ENCODE measurements at places on chromosomes 2 and 18.

DNA sequence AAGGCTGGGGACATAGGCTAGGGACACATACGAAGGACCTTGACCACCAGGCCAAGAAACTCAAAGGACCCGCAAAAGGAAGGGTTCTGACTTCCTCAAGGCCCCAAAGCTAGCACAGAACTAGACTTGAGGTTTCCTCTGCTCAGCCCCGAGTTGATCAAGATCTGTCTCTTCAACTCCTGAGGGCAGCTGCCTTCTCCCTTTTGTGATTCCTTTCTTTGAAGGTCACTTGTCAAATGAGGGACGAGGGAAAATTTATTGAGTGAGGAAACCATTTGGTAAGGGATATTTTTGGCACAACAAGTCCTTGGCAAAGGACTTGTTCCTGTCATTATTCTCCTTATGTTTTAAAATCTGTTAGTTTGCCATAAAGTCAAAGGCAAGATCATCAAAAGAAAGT, 12.3 kb upstream of the ROCK2 start:
- DNase-seq = no peak

GRCh38 chr2:240963868-240964703, 34.3 kb upstream of the SNED1 start:
- peak; percentile 11 for DNase-seq

DNA sequence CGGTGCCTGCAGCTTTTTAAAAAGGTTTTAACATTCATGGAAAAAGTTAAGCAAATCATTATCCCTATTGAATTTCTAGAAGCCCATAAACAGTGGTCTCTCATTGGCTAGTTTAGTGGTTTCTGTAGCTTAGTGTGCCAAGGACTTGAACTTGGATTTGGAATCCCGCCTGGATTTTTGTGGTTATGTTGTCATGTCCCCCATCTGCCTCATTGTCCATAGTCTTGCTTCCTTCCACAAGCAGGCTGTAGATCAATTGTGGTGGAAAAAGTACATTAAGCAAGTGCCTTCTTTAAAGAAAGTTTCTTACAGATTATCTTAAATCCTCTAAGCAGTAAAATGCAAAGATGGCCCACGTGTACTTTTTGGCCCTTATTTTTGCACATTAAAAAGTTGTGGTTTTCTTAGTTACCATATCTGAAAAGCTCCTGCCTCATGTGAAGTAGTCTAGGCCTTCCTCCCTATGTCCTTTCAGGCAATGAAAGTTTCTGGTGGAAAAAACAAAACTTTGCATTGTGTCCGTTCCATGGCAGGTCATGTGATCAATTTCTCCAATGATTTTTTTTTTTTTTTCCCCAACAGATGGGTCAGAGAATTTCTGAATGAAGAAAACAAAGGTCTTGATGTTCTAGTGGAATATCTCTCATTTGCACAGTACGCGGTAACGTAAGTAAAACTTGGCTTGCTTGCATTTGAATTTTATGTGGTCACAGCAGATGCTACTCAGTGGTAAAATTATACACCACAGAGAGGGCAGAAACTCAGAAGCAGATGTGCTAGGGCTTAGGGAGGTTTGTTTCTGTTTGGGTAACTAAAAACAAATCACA, 158.9 kb downstream of the PRPF40A start:
- peak; percentile 83 for DNase-seq

GRCh38 chr2:236176417-236176816, 8.2 kb upstream of the GBX2 start:
- DNase-seq = no peak

GRCh38 chr2:47092465-47092864, 62.6 kb downstream of the STPG4 start:
- no peak for DNase-seq

GRCh38 chr2:201263779-201264178, 3.4 kb downstream of the CASP8 start:
- no peak for DNase-seq

GRCh38 chr2:85741833-85742455, 11.8 kb upstream of the ATOH8 start:
- peak; percentile 89 for DNase-seq

DNA sequence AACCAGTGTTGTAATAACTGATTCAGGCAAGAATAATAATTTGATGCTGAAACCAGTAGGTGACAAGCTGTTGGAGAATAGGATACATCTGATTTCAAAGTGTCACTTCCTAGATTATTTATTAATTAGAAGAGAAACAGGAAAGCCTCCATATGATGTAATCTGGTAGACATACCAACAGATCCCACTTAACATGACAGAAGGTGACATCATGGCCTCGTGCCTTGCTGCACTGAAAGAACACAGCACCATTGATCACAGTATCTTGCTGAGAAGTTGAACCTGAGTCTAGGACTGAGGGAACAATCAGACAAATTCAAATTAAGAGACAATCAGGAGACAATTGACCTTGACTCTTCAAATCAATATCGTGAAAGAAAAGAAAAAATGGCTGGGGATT, 131.6 kb upstream of the DLGAP1 start:
- DNase-seq = no peak

- DNase-seq = no peak
Measured at GRCh38 chr18:8095947-8096570, 513.2 kb upstream of the RAB12 start.

GRCh38 chr2:174035117-174035635, 70.0 kb upstream of the SP3 start:
- DNase-seq = no peak

DNA sequence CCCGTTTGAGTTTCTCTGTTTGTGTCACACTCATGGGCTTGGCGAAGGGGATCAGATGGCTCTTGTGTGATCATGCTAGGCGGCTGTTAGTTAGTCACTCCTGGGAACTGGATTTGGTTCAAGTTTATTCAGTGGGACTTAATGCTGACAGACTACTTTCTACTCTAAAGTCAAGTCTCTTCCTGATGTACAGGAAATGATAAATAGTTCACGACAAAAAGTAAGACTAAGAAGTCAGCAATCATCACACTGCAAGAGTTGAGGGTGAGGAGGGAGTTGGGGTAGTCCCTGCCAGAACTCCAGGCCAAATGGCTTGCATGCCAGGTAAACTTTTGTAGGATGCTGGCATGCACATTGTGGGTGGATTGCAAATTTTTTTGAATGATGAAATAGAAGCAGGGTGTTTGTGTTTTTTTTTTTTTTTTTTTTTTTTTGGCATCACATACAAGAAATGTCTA, 25.1 kb upstream of the CCL20 start:
- no peak for DNase-seq

DNA sequence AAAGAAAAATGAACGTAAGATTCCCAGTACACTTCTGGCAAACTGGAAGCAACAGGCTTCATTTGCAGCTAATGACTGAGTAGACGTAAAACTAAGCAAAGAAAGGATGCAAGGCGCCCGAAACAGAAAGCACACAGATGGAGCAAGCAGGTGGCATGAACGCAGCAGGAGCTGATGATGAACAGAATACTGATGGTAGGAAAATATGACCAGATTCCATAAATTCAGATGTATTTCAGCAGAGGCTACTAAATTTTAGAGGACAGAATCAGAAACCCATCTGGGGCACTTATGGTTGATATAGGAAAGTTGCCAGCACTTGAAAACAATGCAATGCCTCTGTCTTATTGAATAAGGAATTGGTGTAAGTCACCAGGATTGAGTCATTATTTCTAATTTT, 658.7 kb upstream of the LINC00305 start:
- no peak for DNase-seq

DNA sequence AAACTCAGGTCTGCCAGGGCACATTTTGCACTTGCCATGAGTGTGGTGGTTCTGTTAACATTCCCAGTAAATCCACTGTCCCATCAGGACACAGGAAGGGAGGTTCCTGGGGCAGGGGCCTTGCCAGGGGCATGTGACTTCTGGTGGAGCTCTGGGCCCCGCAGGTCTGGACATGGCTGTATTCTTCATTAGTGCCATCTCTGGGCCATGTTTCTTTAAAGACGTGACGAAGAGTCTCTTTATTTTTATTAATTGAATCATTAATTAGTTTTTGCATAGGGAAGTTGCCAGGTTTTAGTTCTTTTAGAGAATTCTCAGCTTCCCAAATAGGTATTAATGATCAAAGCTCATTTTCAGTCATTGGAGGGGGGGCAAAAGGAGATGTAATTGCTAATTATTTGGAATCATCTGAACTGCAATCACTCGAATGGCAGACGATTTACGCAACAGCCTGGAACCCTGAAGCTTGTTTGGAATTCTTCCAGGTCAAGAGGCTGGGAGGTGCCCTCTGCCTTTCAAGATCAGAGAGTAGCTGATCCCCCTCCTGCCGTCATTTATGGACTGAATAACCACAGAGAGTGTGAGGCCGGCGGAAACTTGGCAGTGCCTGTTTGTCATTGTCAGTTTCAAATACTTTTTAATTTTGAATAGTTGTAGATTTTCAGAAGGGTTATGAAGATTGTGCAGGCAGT, 106.2 kb downstream of the RTP5 start:
- no peak for DNase-seq

DNA sequence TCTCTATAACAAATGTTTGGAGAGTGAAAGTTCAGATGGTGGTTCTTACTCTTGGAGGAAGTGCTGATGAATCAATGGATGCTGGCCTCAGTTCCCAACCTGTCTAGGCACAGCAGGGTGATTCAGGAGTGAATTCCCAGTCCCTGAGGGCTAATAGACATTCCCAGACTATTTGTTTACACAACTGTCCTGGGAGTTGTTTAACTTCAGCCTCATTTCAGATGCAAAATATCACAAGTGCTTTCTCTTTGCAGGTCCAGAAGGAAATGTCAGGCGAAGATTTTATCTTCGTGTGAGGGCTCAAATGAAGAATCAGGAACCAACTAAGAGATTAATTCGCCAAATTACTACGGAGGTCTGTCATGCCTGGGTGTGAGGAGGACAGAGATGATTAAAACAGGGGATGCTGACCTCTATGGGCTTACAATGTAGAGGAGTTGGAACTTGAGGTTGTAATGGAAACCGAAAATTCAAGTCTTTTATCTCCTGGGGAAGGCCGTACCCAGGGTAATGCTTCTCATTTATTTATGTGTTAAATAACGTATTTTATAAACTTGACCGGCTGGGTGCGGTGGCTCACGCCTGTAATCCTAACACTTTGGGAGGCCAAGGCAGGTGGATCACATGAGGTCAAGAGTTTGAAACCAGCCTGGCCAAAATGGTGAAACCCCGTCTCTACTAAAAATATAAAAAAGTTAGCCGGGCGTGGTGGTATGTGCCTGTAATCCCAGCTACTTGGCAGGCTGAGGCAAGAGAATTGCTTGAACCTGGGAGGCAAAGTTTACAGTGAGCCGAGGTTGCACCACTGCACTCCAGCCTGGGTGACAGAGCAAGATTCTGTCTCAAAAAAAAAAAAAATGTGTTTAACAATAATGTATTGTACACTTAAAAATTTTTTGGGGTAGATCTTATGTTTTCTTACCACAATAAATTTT, 38.7 kb upstream of the SLC1A4 start:
- DNase-seq = no peak
